Mesendoderm (in vitro differentiated cells): ENCODE measurements at places on chromosomes 3 and 15.

DNA sequence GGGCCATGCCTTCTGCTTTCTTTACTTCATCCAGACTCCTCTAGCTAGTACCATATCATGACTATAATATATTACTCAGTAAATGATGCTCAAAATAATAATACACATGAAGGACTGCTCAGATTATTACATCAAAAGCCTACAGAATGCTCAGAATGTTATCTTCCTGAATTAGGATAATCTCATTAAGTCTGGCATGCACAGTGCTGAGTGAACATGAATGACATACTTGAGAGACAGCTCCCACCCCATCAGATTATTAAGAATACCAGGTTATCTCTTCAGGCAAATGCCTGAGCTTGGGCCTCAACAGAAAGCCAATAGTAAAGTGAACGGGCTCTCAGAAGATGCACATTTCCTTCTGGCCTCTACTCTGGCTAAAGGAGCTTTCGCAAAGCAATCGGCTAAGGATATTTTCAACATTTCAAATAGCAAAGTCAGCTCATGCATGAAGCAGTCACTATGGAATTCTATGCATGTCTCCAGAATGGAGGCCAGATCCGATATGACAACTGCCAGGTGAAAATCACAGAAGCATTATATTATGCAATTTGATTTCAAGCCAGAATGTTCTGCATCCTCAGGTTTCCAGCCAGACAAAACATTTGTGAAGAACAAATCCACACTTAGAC, 122.6 kb downstream of the KCNMB2 start:
- DNase-seq: peak; percentile 7

DNA sequence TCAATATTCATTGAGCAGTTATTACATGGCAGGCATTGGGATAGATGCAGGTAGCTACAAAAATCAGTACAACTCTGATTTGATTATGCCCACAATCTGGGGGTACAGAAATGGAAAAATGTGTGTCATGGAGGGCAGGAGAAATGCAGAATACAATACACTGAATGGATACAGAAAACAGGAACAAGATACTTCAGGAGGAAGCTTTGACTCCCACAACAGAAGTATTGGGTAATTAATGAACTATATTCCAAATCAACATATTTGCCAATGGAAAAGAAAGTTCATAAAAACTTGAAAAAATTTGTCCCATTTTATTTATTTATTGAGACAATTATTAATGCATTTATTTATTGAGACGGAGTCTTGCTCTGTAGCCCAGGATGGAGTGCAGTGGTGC, 207.0 kb downstream of the SUCLG2 start:
- DNase-seq: no peak

DNA sequence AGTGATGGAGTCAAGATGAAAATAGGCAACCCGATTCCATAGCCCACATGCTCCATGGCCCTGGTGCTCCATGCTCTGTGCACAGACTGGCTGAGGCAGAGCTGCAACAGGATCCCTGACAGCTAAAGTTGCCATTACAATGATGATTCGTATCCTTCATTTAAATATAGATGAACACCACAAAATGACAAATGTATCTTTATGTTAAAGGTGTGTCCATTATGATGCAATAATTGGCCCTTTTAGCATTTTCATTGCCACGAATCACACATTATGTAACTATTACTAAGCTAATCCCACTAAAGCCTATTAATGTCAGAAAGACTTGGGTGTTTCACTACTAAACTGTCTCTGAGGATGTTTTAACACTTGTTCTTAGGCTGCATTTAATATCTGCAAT, 270.2 kb upstream of the THBS1 start:
- DNase-seq: no peak

DNA sequence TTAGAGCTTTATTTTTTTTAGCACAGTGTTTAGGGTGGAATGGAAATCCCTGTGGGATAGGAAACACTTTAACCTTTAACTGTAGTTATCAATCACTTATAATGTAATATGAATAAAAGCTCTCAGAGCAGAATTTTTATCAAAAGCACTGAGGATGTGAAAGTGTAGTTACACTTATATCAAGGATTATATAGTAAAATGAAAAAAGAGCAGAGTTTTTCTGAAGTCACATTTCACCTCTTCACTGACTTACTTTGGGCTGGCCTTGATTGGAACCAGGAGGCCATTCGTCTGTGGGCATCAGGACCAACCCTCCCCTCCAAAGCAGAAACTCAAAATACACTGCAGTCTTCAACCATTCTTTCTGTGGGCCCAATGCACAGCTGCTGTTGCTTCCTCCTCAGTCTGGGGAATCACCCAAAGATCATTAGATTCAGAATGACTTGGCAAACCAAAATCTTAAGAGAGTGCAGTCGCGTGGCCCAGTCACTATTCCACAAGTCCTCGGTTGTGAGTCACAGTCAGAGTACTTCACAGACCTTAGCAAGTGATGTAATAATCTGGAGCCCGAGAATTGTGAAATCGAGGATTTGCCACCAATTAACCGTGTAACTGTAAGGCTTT, 132.6 kb upstream of the COL8A1 start:
- DNase-seq: peak; percentile 26

GRCh38 chr15:47410247-47410646, 307.1 kb upstream of the SEMA6D start:
- DNase-seq: no peak

GRCh38 chr15:96027501-96027900, 303.0 kb upstream of the NR2F2 start:
- no peak for DNase-seq

DNA sequence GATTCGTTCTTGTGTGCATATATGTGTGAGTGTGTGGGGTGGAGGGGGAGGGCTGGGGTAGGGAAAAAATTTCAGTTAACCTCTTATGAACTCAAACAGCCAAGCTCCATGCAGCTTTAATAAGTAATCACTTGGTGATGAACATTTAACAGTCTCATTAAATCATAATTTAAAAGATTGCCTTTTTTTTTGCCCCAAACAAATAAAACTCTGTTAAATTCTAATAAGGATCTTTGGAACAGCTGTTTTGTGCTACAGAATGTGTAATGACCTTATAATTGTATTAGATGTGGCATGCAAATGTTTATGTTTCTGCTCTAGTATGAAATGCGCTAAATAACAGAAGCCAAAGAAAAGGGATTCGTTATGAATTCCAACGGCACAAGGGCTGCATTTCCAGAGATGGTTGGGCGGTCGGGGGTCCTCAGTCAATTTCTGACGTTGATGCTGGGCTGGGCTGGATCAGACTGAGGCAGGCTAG, 80.0 kb upstream of the RORA start:
- DNase-seq: no peak

GRCh38 chr15:83582381-83582780, 71.5 kb upstream of the ADAMTSL3 start:
- no peak for DNase-seq

- DNase-seq: no peak
These were observed 21.5 kb downstream of the GABRR3 start for GRCh38 chr3:98013411-98014267.

DNA sequence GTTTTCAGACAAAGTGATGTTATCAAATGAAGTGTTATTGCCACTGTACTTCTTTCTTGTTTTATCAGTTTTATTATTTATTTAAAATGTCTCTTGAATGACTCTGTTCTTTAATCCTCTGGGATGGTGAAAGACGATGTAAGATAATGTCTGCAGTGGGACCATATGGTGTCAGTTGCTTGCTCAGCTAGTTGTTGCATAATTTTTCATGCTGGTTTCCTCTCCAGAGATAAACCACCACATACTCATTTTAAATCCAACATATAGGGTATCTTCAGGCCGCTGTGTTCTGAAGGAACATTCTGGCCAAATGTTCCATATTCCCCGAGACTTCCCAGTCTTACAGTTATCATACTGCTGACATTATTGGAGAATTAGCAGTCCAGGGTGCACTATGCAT, 75.9 kb downstream of the GABRG3 start:
- no peak for DNase-seq

GRCh38 chr15:84878504-84878903, 6.0 kb upstream of the SLC28A1 start:
- DNase-seq: peak; percentile 83

- DNase-seq: no peak
These were observed 616.1 kb downstream of the OTOL1 start for GRCh38 chr3:162112719-162113118.

DNA sequence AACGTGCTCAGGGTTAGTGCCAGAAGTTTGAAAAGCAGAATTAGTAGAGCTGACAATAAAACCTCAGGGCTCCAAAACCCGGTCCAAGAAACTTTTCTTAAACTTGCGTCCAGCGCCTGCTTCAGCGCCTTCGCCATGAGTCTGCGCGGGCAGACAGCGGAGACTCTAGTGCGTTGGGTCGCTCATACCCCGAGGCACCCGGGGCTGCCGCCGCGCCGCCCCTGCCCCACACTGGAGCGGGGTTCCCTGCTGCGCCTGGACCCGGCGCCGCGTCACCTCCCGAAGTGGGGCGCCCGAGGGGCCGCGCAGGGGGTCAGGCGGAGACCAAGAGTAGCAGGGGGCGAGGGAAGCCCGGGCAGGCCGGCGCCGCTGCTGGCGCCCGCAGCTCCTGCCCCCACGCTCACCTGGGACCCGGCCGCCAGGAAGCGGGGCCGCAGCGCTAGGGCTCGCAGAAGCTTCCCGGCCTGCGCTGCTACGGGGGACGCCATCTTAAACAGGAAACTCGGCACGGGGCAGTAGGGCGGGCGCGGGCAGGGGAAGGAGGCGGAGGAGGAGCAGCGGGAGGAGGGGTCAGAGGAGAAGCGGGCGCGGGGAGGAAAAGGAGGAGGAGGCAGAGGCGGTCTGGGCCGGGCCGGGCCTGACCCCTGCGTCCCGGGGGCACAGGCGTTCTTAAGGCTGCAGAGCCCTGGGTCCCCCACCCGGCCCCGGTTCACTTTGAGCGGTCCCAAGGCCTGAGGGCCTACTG, at the start of gene SUCLG2:
TSS of gene SUCLG2 (minus strand) at position 514 of the 745 bp plus-strand sequence. CDS start at position 488, 26 bp downstream.
- DNase-seq: peak; percentile 93

DNA sequence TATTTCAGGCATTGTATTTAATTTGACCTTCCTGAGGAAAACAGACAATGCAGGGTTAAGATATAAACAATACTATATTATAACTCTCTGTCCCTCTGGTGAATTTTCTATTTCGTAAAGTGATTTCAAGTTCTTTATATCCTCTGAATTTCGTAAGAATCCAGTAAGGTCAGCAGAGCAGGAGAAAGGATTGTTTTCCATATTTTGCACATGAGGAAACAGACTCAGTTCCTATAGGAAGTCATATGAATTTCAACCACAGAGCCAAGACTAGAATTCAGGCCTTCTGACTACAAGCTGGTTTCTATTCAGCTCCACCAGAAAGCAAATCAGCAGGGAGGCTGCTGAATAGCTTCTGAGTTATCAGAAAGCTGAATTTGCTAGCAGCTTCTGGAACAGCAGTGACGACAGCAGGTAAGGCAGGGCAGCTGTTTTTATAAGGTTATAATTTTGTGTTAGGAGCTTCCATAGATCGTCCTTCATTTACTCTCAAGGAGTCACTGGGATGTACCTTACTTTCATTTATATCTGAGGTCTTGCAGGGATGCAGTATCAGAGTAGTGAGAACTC, 11.1 kb upstream of the PLAAT1 start:
- no peak for DNase-seq

- no peak for DNase-seq
These were observed 44.8 kb downstream of the ROPN1B start for GRCh38 chr3:126013751-126014156.

DNA sequence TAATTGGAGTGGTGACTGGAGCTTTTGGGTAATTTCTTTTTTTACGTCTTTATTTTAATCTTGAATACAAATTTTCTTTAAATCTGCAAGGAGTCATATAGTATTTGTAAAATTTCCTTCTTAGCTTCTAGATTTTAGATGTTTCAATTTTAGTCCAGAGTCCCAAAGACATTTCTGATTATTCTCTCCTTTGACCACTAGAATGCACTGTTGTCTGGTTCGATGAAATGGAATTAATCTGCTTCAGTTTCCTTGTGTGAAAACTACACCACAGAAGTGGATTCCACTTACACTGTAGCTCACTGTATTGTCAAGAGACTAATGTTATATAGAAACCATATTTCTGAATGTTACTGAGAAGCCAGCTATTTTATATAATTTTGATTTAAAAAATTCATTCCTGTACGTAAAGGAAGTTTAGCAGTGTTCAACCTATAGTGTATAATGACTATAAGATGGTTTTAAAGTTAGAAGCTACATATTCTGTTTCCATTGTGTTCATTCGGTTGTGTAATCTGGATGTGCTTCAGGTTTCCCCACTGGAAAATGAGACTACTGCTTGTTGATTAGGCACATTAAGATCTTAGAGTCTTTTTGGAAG, 6.1 kb downstream of the GRAMD1C start:
- peak; percentile 24 for DNase-seq

- no peak for DNase-seq
These were observed 136.3 kb downstream of the IMPG2 start for GRCh38 chr3:101184111-101184510.

GRCh38 chr3:102259663-102260062, 175.2 kb upstream of the ZPLD1 start:
- DNase-seq: no peak

GRCh38 chr3:119690043-119690656, 12.7 kb upstream of the CFAP91 start:
- DNase-seq: peak; percentile 30

GRCh38 chr3:137081711-137082110, 123.9 kb downstream of the IL20RB start:
- no peak for DNase-seq

DNA sequence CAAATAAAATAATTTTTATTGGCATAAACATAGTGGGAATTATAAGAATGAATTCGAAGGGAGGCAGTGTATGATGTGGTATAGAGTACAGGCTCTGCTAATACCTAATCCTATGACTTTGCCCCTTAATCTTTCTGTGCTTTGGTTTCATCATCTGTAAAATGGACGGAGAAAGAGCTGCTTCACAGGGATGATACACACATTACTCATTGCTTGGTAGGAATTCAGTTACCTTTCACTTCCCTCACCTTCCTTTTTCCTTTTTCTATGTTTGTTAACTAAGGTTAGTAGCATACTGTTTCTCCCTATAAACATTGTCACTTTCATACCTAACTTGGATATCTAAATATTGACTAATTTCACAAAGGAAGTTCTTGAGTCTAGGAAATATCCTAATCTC, 36.2 kb downstream of the LEKR1 start:
- DNase-seq: no peak
